Adipocyte (in vitro differentiated cells): ENCODE measurements at places on chromosomes 4 and X.

- DNase-seq, result no peak
Observed at GRCh38 chr4:23952258-23952657, 62.4 kb upstream of the PPARGC1A start.

GRCh38 chrX:21990832-21991231 lies 41.3 kb upstream of the PHEX start:
- no peak for DNase-seq

GRCh38 chr4:94504545-94504944 lies 52.8 kb downstream of the PDLIM5 start:
- DNase-seq, result peak; percentile 88

- DNase-seq, result peak; percentile 53
Observed at GRCh38 chr4:183987987-183988392, 82.9 kb downstream of the STOX2 start.

DNA sequence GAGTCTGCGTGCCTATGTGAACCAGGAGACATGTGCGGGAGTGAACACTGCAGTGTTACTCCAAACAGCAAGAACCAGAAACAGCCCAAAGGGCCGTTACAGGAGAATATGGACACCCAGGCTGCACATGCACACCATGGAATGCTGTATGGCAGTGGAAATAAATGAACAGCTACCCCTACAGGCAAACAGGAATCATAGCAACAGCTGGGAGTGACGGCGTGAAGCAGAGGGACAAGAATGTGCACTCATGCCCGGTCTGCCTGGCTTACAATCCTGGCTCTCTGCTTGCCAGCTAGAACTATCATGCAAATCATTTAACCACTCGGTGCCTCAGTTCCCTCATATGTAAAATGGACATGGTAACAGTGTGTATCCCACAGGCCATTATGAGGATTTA lies 16.6 kb downstream of the GPKOW start:
- peak; percentile 41 for DNase-seq

DNA sequence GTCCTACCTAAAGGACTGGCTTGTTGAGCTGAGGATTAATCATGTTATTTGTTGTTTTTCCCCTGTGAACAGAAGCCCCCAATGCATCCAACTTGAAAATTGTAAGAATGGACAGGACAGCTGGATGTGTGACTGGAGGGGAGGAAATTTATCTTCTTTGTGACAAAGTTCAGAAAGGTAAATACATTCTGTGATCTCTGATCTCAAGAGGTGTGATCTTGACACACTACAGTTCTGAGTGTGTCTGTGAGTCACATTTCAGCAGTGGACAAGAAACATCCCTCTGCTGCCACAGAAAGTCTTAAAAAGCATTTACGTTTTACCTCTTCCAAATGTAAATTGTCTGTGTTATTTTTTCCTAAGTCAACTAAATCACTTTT lies 79.3 kb downstream of the NFKB1 start:
- no peak for DNase-seq

DNA sequence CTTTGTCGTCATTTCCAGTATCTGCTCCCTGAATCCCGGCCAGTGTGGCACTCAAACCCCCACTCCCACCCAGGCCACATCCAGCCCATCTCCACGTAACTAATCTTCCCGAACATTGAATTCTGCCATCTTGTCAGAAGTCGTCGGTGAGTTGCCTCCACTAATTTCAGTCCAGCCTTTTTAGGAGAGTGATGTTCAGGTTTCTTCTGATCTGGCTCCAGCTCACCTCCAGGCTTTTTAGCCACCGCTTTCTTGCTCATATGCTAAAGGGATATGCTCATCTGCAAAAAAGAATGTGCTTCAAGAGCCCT lies 1.3 kb downstream of the TMEM165 start:
- DNase-seq, result peak; percentile 55

GRCh38 chr4:129839687-129840086 lies 743.7 kb downstream of the C4orf33 start:
- peak; percentile 47 for DNase-seq

GRCh38 chr4:101941816-101942358 lies 151.4 kb downstream of the BANK1 start:
- DNase-seq, result no peak

- no peak for DNase-seq
Observed at GRCh38 chrX:39619182-39620009, 478.4 kb downstream of the BCOR start.

DNA sequence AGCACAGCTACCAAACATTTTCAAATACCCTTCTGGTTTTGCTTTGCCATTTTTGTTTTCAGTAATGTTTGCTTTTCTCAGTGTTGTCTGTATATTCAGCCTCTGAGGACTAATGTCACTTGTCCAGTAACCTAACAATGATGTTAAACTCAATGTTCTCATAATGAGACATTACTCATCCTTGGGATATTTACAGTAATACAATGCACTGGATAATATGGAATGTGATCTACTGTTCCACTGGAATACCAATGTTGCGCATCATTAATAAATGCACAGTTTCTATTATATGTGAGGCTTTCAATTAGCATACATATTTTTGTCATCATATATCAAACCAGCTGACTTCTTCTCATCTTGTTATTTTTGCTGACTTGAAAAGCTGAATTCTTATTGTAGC lies 259.1 kb downstream of the SH2D1A start:
- no peak for DNase-seq

GRCh38 chr4:146510942-146511341 lies 10.8 kb downstream of the SLC10A7 start:
- no peak for DNase-seq

DNA sequence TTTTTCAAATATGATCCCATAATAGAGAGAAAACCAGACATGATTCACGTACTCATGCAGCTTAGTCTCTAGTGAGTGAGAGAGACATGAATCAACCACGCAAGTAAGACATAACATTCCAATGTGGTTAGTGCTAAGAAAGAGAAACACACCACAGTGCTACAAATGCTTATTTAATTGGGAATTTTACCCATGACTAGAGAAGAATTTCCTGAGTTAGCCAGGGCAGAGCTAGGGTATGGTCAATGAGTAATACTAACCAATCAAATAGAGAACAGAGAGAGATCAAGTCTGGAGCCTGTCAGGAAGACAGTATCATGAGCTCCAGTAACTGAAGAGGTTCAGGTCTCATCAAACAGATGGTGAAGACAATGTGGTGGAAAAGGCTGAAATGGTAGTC lies 495.2 kb downstream of the PDGFC start:
- DNase-seq, result peak; percentile 91

GRCh38 chrX:18676470-18676869 lies 4.6 kb upstream of the RS1 start:
- no peak for DNase-seq

DNA sequence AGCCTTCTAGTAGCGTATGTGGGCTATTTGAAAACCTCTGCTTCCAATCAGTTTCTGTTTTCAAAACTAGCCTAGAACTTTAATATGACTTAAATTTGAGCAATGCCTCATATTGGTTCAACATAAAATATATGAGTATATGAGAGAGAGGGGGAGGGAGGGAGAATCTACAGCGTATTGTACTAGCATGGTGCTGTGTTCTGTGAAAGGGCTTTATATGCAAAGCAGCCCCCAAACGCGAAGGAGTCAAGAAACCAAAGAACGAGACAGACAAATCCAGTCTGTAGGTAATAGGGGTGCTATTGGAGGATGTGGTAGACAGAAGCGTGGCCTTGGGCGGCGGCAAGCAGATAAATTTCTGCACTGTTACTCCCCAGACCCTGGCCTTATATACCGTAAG lies 784 bp upstream of the ANXA5 start:
- no peak for DNase-seq

DNA sequence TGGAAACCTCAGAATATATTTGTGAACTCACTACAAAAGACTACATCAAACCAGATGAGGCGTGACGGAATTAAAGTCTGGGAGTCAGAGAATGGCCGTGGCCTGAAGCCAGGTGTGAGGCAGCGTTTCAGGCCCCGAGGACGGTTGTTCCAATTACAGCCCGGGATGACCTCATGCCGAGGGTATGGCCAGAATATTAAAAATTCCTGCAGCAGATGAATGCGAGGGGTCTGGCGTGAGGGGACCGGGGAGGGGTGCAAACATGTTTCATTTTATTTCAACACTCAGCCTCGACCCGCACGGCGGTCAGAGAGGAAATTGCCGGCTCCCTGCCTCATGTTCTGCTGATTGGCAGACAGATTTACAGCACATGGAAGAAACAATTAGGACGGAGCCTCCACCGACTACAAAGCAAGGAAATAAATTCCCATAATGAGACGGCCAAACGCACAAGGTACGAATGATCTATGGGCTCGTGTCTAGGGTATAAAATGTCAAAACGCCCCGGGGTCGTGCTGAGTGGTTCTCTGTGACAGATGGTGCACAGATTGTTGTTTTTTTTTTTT lies 289.7 kb downstream of the SHOX start:
- peak; percentile 88 for DNase-seq

GRCh38 chrX:14616836-14617235 lies 87.5 kb downstream of the GLRA2 start:
- DNase-seq, result peak; percentile 44

GRCh38 chrX:72621625-72622485 lies 49.2 kb upstream of the HDAC8 start:
- DNase-seq, result peak; percentile 41

DNA sequence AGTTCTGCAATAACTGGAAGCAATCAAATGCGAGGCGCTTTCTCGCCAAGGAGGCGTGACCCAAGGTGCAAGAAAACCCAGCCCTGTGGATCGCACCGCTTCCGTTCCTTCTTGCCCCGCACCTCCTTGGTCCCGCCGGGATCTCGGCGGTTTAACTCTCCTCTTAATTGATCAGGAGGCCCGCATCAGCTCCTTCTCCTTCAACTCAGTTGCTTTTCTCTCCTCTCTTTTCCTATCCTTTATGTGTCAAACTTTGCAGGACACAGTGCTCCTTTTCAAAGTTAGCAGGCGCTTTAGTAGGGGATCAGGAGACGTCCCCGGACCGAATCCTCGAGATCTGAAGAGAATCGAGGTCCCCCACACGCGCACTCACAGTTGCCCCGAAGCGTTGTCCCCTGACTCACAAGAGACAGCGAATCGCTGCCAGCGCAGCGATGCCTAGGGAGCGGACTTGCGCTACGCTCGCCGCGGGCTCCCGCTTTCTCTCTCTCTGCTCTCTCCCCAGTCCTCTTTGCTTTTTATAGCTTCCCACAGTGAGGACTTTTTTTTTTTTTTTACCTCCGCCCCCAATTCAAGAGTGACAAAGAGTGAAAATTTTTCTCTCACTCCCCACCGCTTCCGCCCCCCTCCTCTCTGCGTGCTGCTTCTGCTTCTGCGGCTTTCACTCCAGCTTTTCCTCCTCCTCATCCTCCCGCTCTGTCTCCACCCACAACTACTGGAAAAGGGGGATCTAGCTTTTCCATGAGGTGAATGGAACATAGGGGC lies at the start of gene DKK2:
DKK2 (minus strand) TSS at position 495 of the 765 bp plus-strand sequence. CDS start 722 bp downstream, outside the sequence.
- DNase-seq, result peak; percentile 72

DNA sequence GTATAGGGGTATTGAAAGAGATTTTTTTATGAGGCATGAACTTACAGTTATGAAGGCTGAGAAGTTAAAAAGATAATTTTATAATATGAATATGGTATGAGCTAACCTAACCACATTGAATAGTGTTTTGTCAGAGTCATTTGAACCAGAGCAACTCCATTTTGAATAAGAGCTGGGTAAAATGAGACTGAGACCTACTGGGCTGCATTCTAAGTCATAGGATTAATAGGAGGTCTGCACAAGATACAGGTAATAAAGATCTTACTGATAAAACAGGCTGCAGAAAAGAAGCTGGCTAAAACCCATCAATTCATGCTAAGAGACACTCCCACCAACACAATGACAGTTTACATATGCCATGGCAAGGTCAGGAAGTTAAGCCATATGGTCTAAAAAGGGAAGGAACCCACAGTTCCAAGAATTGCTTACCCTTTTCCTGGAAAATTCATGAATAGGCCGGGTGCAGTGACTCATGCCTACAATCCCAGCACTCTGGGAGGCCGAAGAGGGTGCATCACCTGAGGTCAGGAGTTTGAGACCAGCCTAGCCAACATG lies 209.2 kb downstream of the TECRL start:
- DNase-seq, result no peak

DNA sequence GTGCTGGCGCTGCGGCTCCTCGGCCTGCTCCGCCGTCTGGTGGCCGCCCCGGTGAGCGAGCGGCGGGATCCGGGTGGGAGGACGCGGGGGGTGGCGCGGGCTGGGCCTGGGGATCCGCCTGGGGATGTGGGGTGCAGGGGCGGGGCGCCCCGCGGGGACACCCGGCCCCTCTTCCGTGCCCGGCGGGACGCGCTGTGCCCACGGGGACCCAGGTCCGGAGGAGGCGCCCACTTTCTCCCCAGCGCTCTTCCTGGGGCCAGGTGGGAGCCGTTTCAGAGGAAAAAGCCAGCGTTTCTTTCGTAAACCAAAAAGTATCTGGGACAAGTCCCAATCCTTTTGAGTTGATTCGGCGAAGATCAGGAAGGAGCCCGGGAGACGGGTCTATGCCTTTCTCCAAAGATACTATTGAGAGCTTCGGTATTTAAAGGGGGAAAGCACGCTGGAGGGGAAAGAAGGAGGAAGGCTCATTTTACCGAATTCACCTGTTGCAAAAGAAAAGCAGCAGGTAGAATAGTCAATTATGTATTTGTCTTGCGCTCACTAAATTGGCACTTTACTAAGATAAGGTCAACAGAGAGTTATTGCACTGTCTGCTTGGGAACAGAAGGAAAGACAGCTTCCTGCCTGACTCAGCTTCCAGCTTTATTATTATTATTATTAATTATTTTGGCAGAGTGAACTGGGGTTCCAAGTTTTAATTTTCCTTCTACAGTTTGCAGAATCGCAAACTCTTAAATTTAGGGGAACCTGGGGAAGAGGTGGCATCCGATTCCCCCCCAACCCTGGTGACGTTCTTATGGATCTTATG lies 81.5 kb upstream of the CD99 start:
- no peak for DNase-seq

- DNase-seq, result peak; percentile 24
Observed at GRCh38 chrX:87664381-87664780, 146.8 kb downstream of the KLHL4 start.

DNA sequence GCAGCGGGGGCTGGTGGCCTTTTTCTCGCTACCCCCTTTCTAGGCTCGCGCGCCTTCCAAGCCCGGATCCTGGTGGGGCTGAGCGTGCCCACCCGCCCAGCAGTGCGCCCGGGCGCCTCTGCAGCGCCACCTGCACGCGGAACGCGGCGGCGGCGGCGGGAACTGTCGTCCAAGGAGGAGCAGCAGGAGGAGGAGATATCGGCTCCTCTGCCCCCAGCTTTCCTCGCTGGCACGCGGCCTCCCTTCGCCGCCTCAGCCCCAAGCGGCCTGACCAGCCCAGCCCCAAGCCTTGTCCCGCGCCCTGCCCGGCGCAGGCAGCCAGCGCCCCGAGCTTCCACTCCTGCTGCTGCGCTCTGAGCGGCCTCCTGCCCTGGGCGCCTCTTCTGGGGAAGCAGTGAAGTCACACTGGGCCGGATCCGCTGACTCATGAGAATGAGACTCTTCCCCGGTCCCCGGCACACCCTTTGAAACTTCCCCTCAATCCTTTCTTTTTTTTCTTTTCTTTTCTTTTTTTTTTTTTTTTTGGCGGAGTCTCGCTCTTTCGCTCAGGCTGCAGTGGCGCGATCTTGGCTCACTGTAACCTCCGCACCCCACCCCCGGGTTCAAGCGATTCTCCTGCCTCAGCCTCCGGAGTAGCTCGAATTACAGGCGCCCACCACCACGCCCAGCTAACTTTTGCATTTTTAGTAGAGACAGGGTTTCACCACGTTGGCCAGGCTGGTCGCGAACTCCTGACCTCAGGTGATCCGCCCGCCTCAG lies 10.6 kb upstream of the ELF4 start:
- peak; percentile 87 for DNase-seq
